ENCODE measurements at places on chromosomes 4 and X.

GRCh38 chr4:157999723-158000122 is 173.1 kb downstream of the GASK1B start:
- DNase-seq = no peak

GRCh38 chr4:99457270-99457669 is 22.1 kb upstream of the ADH7 start:
- peak; percentile 30 for DNase-seq

- no peak for DNase-seq
These were observed 34.5 kb upstream of the UCP1 start for GRCh38 chr4:140603286-140603685.

DNA sequence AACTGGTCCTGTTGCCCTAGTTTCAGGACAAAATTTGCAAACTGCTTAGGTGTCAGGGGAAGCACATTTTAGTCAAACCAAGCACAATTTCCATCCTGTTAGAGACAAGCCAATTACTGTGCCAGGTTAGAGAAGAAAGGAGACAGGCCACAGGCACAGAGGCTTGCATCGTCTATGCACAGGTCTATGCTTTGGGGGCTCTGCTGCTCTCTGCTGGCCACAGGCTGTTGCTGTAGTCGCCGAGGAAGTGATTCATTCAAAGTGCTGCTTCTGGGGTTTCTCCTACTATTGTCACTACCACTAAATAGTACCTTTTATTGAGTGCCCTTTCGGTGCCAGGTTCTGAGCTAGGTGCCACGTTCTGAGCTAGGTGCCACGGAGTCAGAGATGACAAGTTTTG is 45.5 kb downstream of the VGLL1 start:
- DNase-seq = peak; percentile 67

- no peak for DNase-seq
These were observed 16.7 kb downstream of the PAGE4 start for GRCh38 chrX:49845701-49846403.

DNA sequence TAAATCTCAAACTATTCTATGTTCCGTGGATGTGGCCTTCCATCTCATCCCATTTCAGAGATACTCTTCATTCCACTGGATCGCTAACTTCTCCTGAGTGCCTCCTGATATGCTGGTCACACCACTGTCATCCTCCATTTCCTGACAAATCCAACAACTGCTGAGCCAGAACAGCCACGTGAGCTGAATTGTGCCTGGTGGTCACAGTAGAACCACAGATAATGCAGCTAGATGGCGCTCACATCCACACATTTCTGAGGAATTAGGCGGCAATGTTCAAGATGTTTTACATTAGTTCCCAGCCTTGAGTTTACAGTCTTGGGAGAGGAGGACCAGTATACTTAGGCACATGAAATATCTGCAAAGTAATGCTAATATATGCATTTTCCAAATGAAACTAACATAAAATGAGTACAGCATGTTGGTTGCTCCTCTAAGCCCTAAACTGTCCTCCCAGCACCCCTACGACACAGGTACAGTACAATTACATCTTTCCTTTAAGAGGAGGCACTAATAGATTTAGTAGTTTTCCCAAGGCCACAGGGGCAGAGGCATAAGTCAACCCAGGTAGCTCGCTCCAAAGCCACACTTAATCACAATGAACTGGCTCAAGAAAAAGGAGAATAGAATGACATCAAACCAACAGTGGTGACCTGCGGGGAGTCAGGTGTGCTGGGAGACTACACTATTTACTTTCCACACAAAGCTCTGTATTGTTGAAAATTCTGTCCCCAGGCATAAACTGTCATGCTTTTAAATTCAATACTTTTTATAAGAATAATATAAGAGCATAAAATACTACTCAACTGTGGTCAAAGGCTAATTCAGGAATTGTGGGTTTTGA is 134.2 kb downstream of the CHIC2 start:
- DNase-seq = peak; percentile 84

DNA sequence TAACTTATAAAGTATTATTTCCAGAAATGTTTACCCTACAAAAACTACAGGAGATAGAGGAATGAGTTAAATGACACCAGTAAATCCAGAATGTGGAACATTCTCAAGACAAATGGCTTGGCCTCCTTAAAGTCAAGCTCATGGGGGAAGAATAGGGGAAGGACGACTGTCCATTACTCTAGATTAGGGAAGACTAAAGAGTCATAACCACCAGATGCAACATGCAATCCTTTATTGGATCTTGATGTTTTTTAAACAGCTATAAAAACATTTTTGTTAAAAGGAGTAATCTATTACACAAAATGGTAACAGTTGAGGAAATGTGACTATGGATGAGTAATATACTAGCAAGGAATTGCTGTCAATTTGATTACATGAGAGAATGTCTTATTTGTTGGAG is 11.1 kb downstream of the ACOT9 start:
- DNase-seq = no peak

DNA sequence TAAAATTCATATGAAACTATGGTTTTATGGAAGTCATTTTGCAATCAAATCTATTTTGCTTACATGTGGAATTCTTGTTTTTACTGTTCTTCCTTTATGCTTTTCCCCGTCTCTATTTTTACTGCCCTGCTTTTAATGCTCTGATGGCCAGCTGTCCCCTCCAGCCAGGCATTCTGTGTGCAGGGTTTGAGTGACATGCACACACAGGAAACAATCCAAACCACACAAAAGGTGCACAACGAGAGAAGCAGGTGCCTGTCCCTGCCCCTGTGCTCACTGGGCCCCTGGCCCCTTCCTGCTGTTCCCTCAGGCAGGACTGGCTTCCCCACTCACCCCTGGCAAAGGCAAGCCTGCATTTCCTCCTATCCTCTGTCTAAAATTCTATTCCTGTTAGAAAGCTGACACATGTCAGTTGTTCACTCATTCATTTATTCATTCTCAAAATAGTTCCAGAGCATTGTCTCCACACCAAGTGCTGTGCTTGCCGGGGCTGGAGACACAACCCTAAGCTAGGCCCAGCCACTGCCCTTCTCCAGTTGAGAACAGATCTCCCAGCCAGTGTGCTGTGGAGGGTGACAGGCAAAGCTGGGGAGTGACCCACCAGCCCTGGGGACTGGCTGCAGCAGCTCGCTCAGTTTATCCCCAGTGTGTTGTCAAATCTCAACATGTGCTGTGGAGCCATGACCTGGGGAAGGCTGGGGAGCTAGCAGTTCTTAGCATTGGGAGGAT is 346.3 kb downstream of the FBXW7 start:
- DNase-seq = no peak

DNA sequence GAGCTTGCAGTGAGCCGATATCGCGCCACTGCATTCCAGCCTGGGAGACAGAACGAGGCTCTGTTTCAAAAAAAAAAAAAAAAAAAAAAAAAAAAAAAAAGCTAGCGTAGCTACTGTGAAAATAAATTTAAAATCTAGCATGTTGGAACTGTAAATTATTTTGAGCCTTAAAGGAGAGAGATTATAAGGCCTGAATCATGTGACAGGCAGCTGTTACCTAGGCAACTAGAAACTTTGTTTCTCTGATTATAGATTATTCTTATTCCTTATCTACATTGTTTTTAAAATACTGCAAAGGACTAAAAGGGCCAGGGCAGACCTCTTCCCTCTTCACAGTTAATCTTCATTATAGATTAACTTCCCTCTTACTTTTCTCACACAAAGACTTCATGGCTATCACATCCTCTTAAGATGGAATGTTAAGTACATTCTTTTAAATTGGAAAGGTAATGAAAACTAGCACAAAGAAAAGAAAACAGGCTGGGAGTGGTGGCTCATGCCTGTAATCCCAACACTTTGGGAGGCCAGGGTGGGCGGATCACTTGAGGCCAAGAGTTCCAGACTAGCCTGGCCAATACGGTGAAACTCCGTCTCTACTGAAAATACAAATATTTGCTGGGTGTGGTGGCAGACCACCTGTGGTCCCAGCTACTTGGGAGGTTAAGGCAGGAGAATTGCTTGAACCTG is 21.1 kb upstream of the PDS5A start:
- DNase-seq = peak; percentile 21

GRCh38 chr4:184200296-184200695 is 17.4 kb downstream of the ENPP6 start:
- DNase-seq = peak; percentile 25

DNA sequence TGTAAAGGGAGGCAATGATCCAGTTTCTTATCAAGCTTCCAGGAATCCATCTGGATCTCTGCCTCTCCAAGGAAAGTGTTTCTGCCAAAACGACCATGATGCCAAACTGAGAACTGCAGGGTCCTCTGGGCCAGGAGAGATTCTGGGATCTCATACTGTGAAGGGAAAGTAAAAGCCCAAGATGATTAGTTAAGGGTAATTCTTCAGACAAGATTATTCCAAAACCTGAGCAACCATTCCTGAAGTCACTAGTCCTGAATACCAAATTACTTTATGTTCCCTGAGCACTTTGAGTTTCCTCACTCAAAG is 42.0 kb downstream of the SRPX2 start:
- DNase-seq = no peak

DNA sequence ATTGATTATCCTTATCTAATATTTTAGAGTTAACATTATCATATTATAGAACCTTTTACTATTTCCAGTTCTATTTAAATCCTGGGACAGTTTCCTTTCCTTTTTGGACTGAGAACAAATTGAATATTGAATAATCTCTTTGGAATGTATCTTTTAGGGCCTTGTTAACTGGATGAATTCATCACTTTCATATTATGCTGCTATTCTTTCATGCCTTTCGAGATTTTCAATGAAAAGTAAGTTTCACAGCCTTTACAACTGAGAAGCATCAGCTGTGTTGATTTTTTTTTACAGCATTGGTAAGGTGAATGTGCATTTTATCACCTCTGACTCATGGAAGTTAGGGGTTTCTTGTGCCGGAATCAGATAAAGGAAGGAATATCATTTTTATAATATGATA is 39.6 kb downstream of the PDLIM5 start:
- no peak for DNase-seq

DNA sequence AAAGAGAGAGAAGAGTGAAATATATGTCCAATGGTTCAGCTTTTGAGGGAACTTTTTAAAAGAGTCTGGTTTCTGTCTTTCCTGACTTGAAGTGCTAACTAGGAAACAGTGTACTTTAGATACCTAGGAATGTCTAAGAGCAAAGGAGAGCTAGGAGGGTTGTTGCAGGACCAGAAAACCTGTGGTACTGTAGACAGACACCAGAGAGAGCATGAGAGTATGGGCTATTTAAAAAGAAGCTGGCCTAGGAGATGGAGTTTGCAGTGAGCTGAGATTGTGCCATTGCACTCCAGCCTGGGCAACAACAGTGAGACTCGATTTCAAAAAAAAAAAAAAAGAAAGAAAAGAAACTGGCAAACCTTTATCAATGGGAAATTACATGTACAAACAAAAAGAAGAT is 223.9 kb downstream of the FAT4 start:
- no peak for DNase-seq

DNA sequence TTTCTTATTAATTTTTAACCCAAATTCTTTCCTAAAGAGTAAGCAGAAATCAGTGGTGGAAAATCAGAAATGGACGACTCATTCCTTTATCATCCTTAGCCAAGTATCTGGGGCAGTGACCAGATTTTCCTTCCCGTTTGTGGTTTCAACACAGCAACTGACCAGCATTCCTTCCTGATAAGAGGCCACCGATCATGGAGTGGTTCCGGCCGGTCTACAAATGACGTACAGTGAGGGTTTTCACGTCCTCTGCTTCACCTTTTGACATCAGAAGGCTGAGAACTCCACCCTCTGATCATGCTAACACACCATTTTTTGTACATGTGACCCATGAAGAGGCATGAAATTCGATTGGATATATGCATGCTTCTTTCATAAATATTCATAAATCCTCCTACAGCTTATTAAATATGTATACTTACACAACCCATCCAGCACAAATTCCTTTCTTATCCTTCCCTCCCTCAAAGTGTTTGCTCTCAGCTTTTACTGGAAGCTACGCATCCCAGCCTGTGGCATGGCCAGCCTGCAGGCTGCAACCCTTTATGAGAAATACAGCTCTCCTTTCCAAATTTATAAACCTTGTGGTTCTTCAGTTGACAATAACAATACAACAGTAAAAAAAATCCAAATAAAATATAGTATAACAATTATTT is 173.0 kb upstream of the CASK start:
- DNase-seq = no peak

DNA sequence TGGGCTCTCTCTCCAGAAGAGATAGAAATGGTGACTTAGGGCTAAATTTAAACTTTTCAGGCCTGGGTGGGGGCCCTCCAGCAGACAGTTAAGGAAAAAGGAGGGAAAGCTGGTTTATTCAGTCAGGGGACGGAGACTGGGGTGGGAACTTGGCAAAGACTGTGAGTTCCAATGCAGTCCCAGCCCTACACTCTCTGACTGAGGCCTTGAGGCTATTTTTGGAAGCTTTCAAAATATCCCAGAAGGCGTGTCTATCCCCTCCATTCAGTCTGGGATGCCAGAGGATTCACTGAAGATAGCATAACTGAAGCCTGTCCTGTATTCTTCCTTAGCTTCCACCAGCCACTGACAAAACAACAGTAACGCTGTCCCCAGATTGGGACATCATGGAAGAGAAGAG is 32.1 kb upstream of the MSN start:
- no peak for DNase-seq

- DNase-seq = no peak
These were observed 43.6 kb upstream of the BMP2K start for GRCh38 chr4:78732332-78733104.

DNA sequence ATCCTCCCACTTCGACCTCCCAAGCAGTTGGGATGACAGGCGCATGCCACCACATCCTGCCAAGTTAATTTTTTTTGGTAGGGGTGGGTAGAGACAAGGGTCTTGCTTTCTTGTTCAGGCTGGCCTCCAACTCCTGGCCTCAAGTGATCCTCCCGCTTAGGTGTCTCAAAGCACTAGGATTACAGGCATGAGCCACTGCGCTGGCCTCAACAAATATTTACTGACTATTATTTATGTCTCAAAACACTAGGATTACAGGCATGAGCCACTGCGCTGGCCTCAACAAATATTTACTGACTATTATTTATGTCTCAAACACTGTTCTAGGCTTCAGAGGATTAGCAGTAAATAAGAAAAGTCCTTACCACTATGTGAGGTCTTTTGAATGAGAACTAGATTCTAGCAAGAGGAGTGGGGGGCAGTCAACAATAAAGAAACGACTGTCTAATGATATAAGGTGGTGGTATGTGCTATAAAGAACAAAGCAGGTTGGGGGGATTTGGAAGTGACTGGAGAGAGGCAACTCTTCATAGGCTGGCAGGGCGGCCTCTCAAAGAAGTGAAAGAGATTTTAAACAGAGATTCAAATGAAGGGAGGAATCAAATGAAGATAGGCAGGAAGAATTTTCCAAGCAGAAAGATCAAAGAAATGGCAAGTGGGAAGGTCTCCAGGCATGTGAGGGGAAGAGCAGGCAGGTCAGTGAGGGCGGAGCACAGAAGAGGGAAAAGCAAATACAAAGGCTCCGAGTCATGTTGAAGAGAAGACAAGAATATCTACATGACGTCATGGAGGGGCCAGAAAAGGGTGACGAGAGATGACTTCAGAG is 12.7 kb upstream of the ACSL1 start:
- DNase-seq = no peak

- no peak for DNase-seq
These were observed 118.2 kb downstream of the PHEX start for GRCh38 chrX:22150371-22150770.

All from neural progenitor cell (in vitro differentiated cells).